Thymus (tissue), 14 donors: ENCODE measurements at places on chromosomes 6 and 20. TPM values are rescaled to one million over a fixed set of nuclear protein-coding genes. Genes with fewer than 3 reads are reported as not detected.
A peak's percentile ranks its signal among the peaks of the same experiment; 100 is the strongest.

DNA sequence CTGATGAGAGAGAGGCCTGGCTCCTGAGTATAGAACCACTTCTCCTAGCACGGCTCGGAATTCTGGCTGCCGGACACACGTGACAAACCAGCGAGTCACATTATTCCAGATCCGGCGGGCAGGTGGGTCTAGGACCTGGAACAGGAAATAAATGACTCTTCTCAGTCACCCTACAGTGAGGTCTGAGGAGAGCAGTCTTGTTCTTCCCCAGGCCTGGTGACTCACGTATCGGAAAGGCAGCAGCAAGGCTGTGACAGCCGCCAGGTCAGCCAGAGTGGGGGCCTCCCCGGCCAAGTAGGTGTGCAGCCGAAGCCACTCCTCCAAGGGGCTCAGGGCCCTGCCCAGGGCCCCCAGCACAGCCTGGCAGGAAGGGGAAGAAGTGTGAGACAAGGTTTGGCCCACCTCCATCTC, 2.8 kb downstream of the VARS1 start:
- no peak for DNase-seq

GRCh38 chr6:101489456-101489855, 95.9 kb downstream of the GRIK2 start:
- no peak for DNase-seq

GRCh38 chr6:83792846-83793245, 60.3 kb upstream of the RIPPLY2 start:
- no peak for DNase-seq

DNA sequence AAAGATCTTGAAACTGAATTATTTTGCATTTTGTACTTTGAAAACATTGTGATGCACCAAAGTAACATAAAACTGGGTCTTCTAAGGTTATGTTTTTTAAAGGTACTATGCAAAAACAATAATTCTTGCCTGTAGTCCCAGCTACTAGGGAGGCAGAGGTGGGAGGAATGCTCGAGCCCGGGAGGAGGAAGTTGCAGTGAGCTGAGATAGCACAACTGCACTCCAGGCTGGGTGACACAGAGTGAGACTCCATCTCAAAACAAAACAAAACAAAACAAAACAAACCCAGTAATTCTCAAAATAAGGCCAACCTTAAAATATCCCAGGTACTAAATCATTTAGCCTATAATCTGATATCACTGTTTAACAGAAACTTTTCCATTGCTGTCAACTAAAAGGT, 269.6 kb downstream of the KHDC1L start:
- no peak for DNase-seq

GRCh38 chr6:16286151-16286522, 47.8 kb downstream of the GMPR start:
- DNase-seq = peak; percentile 31

GRCh38 chr20:63697357-63697867, 960 bp downstream of the TNFRSF6B start:
- DNase-seq = peak; percentile 21

DNA sequence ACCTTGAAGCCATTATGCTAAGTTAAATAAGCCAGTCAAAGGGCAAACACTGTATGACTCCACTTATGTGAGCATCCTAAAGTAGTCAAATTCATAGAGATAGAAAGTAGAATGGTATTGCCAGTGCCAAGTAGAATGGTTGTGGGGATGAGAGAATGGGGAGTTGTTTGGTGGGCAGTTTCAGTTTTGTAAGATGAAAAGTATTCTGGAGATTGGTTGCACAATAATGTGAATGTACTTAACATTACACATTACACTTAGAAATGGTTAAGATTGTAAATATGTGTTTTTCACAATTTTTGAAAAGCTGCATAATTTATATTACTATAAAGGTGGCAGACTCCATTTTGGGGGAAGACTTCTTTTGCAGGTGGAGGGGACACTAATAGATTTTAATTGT, 51.3 kb upstream of the CARMIL1 start:
- DNase-seq = no peak

GRCh38 chr6:33904050-33904746, 100.4 kb upstream of the MLN start:
- peak; percentile 56 for DNase-seq

GRCh38 chr6:167721291-167721690, 105.4 kb upstream of the AFDN start:
- no peak for DNase-seq

GRCh38 chr20:32327087-32327681, 30.9 kb upstream of the ASXL1 start:
- DNase-seq = no peak

GRCh38 chr20:63963784-63964301, 5.9 kb downstream of the ZNF512B start:
- DNase-seq = no peak

- DNase-seq = no peak
Observed at GRCh38 chr20:11267131-11267761, 593.4 kb upstream of the JAG1 start.

DNA sequence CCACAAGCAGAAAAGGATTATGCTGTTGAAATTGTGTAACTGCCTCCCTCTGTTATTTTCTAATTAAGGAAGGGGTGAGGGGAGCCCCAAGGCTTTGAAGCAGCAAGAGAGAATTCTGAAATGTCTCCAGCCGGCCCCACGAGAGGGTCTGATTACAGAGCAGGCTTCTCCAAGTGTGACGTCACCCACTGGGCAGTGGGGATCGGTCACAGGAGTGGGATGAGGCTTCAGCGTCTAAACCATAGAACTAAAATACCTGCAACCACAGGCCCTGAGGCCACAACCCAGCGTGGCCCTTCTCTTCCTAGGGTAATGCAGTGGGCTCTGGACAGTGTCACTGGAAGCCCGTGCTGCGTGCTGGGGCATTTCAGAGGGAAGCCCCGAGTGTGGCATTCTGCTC, 38.6 kb upstream of the APCDD1L start:
- DNase-seq = no peak

GRCh38 chr6:42392833-42393232, 58.9 kb downstream of the TRERF1 start:
- no peak for DNase-seq

DNA sequence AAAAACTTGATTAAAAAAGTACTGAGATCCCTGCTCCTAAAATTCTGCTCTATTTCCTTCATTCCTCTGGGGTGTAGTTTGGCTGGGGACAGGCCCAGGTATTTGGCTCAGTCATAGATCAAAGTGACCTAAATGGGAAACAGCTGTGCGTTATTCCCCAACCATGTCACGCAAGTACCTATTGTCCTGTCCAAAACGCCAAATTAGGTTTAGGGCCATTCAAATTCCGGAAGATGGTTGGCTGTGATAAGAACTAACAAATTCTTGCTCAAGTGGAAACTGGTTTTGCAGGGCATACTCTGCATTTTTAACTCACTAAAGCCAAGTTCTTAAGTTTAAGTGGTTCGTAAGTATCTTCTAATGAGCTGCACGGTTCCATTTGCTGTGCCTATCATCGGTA, 147.6 kb upstream of the TMEM170B start:
- DNase-seq = no peak

DNA sequence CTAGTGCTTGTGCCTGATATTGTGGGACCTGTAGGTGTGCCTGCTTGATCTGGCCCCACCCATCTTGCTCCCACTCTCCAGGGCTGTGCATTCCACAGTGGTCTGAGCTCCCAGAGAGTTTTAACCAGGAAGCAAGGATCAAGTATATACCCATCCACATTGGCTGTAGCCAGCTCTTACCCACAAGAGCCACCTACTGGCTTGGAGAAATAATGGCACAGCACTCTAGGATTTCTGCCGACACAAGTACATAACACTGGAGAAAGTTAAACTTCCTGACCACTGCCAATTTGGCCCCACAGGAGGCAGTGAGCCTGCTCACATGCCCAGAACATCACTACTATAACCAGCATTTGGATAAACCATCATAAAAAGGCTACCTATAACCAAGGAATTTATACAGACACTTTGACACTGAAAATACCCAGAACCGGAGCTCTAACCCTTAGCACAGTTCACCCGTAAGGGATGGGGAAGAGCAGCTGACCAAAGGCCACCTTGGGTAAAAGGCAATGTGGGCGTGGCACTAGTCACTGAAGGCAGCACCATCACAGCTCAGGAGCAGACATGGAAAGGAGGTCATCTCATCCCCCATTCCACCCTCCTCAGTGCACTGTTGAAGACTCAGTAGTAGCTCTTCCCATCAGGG, 440.4 kb downstream of the BTBD3 start:
- DNase-seq = no peak

GRCh38 chr6:40569162-40569910, 17.8 kb downstream of the LRFN2 start:
- DNase-seq = no peak

- no peak for DNase-seq
Observed at GRCh38 chr6:167150941-167151549, 6.7 kb downstream of the GPR31 start.

- DNase-seq = no peak
Observed at GRCh38 chr20:3068986-3069900, 2.2 kb upstream of the OXT start.

DNA sequence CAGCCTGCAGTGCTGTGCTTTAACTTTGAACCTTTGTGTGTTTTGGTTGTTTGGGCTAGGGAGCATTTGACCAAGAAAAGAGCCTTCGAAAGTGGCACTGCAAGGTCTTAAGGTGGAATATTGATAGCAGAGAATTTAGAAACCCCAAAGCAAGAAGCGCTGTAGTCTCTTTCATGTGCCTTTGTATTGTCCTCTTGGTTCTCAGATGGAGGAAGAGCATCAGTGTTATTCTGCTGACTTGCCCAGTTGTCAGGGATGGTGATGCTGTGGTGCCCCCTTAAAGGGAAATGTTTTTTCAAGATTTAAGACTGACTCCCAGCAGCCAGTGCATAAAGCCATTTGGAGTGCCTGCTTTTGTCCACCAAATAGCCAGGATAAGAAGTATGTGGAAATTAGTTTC, 102.7 kb upstream of the INSM1 start:
- no peak for DNase-seq

GRCh38 chr6:76217606-76218005, 145.1 kb upstream of the IMPG1 start:
- no peak for DNase-seq

GRCh38 chr6:4078691-4079471, at the start of gene FAM217A:
TSS of gene FAM217A (minus strand) at chr6:4079137. CDS start at chr6:4077414, 1,723 bp downstream.
- no peak for DNase-seq

DNA sequence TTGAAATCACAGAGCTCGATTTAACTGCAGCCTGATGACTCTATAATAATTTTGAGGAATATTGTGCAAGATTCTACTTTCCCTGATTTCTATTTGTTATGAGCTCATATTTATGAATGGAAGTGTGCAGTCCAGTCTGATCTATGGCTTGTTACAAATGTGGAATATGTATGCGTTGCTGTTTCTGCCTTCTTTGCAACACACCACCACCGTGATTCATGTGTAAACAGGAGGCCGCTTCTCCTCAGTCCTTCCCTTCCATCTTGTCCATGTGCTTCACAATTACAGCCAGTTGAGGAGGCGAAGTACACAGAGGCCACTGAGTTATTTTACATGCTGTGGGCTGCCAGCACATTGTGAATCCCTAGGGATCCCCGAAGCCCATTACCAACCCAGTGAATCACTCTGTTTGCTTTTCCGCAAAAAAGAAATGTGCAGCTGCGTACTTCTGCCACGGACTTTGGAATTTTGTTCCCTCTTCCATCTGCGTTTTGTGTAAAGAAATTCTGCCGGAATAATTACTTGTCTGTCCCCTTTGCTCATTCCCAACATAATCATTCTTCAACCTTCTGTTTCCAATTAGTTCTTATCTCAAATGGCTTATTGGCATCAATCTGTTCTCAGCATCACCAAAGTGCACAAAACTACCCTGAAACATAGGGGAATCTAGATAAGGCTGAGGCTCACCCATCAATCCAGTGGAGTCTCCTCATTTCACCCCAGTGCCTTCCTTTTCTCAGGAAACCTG, 551.6 kb upstream of the CITED2 start:
- DNase-seq = no peak

DNA sequence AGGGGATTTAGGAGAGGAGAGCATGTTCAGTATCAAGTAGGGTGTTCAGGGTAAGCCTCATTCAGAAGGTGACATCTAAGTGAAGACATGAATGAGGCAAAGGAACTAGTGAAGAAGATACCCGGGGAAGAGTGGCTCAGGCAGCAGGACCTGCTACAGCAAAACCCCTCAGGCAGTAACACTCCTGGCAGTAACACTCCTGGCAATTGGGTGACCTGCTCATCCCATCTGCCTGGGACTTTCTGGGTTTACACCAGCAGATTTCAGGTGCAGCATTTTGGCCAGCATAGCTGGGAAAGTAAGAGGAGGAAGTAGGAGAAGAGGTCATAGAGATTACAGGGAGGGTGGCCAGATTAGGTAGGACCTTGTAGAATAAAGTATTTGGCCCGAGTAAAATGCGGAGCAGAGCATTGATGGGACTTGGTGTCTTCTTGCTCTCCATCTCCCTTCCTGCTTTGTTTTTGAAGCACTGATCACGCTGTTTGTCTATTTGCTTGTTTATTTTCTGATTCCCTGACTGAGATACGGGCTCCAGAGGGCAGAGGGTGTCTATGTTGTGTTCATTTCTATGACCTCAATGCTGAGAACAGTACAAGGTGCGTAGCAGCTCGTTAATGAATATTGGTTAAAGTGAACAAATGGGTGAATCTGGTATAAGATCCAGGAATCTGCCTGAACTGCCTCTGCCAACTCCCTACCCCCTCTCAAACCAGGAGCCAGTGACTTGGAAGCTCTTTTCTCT, 88.3 kb downstream of the IYD start:
- DNase-seq = no peak

DNA sequence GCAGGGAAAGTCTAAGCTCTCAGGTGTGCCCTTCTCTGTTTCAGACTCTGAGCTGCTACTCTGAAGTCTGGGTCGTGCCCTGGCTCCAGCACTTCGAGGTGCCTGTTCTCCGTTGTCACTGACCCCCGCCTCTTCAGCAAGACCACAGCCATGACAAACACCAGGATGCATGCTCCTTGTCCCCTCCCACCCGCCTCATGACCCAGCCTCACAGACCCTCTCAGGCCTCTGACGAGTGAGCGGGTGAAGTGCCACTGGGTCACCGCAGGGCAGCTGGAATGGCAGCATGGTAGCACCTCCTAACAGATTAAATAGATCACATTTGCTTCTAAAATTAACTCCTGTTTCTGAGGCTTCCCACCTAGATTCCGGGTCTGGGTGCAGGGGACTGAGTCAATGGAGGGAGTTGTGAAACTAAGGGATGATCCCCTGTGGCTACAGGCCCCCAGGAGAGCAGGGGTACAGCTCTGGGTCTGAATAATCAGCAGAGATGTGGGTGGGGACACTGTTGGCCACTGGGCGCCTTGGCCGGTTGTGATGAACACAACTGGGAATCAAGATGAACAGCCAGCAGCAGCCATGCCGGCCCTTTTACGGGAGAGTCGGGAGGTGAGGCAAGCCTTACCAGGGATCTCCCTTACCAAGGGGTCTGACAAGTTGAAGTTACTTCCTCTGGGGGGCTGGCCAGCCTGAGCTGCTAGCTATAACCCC, 10.7 kb downstream of the CST7 start:
- DNase-seq = no peak

- no peak for DNase-seq
Observed at GRCh38 chr20:12837646-12838045, 171.1 kb upstream of the SPTLC3 start.

CHRNA4 gene
- 0.14 TPM for polyA plus RNA-seq

AIF1 gene
- 198 TPM for polyA plus RNA-seq

SLC12A5 gene
- 4.0 TPM for polyA plus RNA-seq

SLC4A11 gene
- polyA plus RNA-seq = 4.4 TPM

CASP8AP2 gene
- 9.4 TPM for polyA plus RNA-seq

VSX1 gene
- polyA plus RNA-seq = 0.21 TPM

TFB1M gene
- polyA plus RNA-seq = 16.4 TPM

OR2H1 gene
- polyA plus RNA-seq = 0.05 TPM

ARMH2 gene
- 0.21 TPM for polyA plus RNA-seq

APCDD1L gene
- 0.05 TPM for polyA plus RNA-seq

BFSP1 gene
- 0.27 TPM for polyA plus RNA-seq

PNLDC1 gene
- 0.39 TPM for polyA plus RNA-seq

ASIP gene
- 1.8 TPM for polyA plus RNA-seq

TRIM31 gene
- 1.4 TPM for polyA plus RNA-seq

COL11A2 gene
- 5.5 TPM for polyA plus RNA-seq
